SK-N-MC (cell line): ENCODE measurements at places on chromosomes 16 and 17.

DNA sequence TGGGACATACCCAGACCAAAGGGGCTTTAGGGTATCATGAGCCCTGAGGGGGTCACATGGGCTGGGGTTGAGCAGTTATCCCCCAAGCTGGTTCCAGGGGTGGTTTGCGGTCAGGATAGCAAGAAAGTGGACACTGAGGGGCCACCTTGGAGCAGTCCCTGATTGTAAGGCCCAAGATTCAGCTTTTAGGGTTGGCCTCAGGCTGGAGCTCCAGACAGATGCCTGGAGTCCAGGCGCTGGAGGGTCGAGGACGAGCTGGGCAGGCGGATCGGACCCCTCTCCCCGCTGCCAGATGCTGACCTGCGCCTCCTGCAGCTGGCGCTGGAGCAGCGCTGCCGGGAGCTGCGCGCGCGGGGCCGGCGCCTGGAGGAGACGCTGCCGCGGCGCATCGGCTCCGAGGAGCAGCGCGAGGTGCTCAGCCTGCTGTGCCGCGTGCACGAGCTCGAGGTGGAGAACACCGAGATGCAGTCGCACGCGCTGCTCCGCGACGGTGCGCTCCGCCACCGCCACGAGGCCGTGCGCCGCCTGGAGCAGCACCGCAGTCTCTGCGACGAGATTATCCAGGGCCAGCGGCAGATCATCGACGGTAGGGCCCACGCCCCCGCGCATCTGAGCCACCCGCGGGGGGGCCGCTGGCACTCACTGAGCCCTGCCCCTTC lies 10.0 kb downstream of the BTBD17 start:
- no peak for DNase-seq

DNA sequence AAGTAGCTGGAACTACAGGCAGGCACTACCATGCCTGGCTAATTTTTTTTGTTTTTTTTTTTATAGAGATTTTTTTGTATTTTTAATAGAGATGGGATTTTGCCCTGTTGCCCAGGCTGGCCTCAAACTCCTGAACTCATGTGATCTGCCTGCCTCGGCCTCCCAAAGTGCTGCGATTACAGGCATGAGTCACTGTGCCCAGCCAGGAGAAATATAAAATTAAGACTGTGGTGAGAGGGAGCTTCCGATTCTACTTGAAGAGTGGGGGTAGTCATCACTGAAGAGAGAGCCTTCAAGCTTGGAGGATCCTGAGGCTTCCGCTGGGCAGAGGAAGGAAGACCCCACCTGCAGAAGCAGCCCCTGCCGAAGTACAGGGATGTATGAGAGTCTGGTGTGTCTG lies 34.4 kb upstream of the RGS9 start:
- no peak for DNase-seq

- DNase-seq = no peak
These were observed 1.1 kb upstream of the AKTIP start for GRCh38 chr16:53503991-53504663.

GRCh38 chr16:67184995-67185650 lies 1.4 kb upstream of the MATCAP1 start:
- no peak for DNase-seq

DNA sequence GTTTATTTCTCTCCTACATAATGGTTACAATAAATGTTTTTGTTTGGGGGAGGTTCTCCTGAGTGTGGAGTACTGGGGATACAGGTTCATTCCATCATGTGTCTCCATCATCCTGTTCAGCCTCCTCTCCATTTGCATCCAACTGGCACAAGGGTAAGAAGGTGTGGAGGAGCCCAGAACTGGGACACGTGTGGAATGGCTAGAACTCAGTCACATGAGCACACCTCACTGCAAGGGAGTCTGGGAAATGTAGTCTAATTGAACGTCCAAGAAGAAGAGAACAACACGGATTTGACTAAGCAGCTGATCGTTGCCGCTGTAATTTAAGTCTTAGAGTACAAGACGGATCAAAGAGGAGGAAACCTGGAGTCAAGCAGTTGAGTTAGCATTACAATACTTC lies 6.1 kb downstream of the OR1A1 start:
- no peak for DNase-seq

GRCh38 chr17:73482894-73483293 lies 161.4 kb downstream of the SDK2 start:
- no peak for DNase-seq

DNA sequence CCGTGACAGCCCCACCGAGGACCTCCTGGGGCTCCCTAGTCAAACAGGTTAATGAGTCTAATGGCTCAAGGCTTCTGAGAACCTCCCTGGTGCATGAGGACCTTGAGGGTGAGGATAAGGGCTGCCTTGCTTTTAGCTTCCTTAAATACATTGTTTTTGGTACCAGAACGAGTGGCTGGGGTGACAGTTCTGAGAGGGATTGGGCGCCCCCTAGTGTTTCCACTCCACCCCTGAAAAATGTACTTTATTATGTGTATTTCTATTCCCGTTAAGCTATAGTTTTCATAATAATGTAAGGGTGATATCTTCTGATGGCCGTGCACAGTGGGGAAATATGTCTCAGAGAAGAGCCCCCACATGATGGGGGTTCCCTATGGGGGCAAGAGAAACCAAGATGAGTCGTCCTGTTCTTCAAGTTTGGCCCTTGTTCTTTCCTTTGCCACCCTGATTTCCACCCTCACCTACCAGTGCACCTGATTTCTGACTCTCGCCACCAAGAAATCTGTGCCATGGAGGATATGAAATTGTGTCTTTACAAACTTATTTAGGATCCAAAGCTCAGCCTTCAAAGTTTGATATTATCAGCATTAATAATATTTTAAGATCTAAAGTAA lies 14.5 kb upstream of the VWA3A start:
- DNase-seq = peak; percentile 32

- no peak for DNase-seq
These were observed 106.3 kb upstream of the HLF start for GRCh38 chr17:55158439-55158838.

DNA sequence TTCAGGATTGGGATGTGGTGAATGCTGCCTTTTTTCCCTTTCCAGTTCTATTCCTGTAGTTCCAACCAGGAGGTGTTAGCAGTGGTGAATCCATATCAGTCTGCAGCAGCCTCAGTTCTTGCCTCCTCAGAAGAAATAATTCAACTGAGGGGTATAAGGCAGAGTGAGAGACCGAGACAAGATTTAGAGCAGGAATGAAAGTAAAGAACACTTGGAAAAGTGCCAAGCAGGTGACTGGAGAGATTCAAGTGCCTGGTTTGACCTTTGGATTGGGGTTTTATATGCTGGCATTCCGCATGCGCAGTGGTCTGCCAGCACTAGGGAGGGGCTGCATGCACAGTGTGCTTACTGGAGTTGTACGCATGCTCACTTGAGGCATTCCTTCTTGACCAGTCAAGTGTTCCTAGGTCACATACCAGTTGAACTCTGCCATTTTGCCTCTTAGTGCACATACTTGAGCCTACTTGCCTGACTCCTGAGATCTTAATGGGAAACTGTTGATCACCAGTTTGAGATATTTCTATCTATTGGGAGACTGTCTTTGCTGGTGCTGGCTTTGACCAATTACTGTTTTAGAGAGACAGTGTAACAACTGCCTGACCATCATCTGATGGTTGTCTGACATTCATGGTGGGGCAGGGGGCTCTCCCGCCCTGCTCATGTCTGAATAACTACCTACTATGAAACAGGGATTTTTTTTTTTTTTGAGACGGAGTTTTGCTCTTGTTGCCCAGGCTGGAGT lies 680 bp upstream of the CCL15 start:
- DNase-seq = no peak

- no peak for DNase-seq
These were observed 68.5 kb upstream of the DNAH17 start for GRCh38 chr17:78645421-78646295.

DNA sequence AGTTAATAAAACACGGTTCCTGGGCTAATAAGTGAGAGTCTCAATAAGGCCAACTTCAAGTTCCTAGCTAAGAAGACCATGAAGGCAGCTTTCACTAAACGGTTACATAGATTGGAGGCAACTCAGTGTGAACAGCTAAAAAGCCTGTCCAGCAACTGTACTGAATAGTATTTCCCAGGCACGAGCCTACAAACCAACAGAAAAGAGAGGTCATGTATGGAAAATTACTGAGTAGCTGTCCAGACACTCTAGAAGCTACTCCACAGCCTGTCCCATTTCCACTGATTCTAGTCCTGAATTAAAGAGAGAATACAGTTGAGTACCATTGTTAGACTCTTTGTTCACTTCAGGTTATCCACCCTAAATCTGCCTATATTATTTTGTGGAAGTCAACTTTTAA lies 36.5 kb upstream of the C17orf78 start:
- DNase-seq = no peak
